PC-9 (cell line): ENCODE measurements at places on chromosomes 12 and 14.

DNA sequence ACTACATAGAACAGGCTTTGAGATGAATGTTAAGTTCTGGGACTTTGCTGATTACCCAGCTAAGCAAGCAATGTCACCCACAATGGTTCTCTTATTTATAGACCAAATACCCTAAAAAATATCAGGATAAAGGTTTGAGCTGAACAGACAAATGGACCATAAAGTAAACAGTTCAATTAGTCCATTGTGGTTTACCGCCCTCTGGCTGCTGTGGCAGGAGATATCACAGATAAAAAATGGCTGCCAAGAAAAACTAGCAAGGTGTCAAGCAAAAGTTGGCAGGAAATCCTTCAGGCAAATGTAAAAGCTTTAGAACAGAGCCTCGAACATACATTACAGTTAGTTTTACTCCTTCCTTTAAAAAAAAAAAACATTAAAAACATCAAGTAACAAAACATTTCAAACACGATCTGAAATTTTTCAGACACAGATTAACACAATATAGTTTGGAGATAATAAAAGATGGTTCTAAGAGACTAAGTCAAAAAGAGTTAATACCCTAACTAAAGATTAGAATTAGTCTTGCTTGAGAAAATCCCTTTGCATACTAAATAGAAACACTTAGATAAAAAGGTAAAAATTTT lies 41.3 kb downstream of the MED13L start:
- no peak overlapping the region; the same call in 1 of the 2 replicates for H3K27ac ChIP-seq
- no peak overlapping the region for H3K4me3 ChIP-seq
- H3K27me3 ChIP-seq = no peaks in the 10 kb centered on the region
- H3K4me1 ChIP-seq = peaks cover 9% of the 10 kb centered on the region; the same call in 1 of the 2 replicates
- no peaks in the 10 kb centered on the region for H3K36me3 ChIP-seq
- DNase-seq = peak; percentile 11

DNA sequence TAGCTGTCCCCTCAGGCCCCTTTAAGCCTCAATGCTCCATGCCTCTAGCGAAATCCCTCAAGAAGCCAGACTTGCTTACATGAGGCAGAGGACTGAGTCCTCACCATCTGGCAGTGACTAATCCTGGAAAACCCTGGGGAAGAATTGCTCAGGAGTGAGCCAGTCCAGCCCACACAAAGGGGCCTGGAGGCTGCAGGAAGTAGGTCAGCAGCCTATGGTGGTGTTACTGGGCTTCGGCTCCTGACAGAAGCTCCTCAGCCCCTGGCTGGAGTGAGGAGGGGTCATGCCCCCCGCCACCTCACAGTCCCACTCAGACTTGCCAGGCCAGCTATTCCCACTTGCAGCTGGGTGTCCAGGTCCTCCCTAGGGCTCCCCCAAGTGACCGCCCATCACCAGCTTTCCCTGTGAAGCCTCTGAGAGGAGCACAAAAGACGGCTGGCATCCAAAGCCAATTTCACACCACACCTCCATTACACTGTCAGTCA lies 250.5 kb downstream of the DPF3 start:
- H3K4me1 ChIP-seq = no peaks in the 10 kb centered on the region
- no peak overlapping the region for H3K4me3 ChIP-seq
- no peaks in the 10 kb centered on the region for H3K36me3 ChIP-seq
- H3K27me3 ChIP-seq = peaks cover 29% of the 10 kb centered on the region

- H3K27me3 ChIP-seq = peaks cover 45% of the 10 kb centered on the region
- H3K4me1 ChIP-seq = no peaks in the 10 kb centered on the region
- DNase-seq = no peak
- H3K27ac ChIP-seq = no peak overlapping the region
- H3K4me3 ChIP-seq = no peak overlapping the region
Observed at GRCh38 chr12:113983265-113983664, 17.1 kb upstream of the RBM19 start.

GRCh38 chr12:20453756-20454310 lies 85.5 kb downstream of the PDE3A start:
- no peak for DNase-seq
- no peak overlapping the region for H3K4me3 ChIP-seq
- no peak overlapping the region for H3K27ac ChIP-seq
- no peaks in the 10 kb centered on the region for H3K4me1 ChIP-seq

DNA sequence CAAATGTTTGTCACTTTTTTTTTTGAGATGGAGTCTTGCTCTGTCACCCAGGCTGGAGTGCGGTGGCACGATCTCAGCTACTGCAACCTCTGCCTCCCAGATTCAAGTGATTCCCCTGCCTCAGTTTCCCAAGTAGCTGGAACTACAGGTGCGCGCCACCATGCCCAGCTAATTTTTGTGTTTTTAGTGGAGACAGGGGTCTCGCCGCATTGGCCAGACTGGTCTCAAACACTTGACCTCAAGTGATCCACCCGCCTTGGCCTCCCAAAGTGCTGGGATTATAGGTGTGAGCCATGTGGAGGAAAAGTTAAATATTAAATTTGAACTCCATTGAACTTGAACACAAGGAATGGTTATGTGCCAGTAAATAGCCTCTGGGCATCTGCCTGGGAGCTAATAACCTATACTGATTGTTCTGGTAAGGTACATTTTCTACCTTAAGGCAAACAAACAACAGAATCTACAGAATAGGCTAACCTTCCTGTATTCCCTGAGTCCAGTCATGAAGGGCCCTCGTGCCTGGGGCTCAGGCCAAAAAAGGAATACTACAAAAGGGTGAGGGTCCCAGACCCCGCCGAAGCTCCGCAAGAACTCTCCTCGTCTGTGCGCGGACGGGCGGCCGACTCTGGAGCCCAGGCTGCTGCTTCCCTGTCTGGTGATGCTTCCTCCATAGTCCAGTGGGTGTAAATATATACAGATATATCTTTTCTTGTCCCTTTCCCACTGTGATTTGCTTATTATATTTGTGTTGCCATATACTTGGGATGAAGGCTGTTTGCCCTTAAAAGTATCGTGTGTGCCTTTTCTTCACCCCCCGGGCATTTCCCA lies 74.0 kb upstream of the EIF5 start:
- H3K4me3 ChIP-seq = peak overlapping the region; percentile 58
- peaks cover 50% of the 10 kb centered on the region for H3K4me1 ChIP-seq
- no peaks in the 10 kb centered on the region for H3K36me3 ChIP-seq

GRCh38 chr14:75625034-75625433 lies 35.6 kb downstream of the ERG28 start:
- H3K4me3 ChIP-seq = no peak overlapping the region
- DNase-seq = no peak
- H3K36me3 ChIP-seq = no peaks in the 10 kb centered on the region
- H3K27me3 ChIP-seq = no peaks in the 10 kb centered on the region

DNA sequence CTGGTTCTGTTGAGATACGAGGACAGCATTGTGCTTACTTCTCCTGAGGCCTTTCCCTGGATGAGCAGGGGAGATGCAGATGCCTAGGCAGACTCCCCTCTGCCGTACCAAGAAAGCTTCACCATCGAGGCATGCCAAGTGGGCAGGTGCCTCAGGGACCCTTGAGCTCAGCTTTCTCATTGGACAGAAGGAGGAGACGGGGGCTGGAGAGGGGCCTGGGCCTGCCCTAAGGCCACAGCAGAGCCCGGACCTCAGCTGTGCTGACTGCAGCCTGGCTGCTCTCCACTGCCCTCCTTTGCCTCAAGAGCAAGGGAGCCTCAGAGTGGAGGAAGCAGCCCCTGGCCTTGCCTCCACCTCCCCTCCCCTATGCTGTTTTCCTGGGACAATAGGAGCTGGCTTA lies 23.4 kb downstream of the SERPINA1 start:
- DNase-seq = no peak
- H3K4me1 ChIP-seq = no peaks in the 10 kb centered on the region
- H3K4me3 ChIP-seq = no peak overlapping the region
- peaks cover 10% of the 10 kb centered on the region for H3K27me3 ChIP-seq
- no peak overlapping the region for H3K27ac ChIP-seq

DNA sequence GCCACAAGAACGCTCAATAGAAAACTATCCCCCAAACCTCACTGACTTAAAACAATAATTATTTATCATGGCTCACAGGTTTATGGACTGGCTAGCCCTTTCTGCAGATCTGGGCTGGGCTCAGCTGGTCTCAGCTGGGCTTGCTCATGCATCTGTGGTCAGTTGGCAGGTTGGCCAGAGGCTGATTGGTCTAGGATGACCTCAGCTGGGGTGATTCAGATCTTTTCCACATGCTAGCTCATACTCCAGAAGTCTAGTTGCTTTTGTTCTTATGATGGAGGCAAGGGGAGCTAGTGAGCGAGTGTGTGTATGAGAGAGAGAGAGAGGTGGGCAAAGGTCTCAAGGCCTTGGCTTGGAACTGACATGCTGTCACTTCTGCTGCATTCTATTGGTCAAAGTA lies 181.2 kb upstream of the NRXN3 start:
- no peaks in the 10 kb centered on the region for H3K36me3 ChIP-seq
- no peak overlapping the region for H3K27ac ChIP-seq
- no peak for DNase-seq
- H3K4me3 ChIP-seq = no peak overlapping the region

GRCh38 chr14:74155287-74155686 lies 70.5 kb downstream of the LIN52 start:
- no peaks in the 10 kb centered on the region for H3K4me1 ChIP-seq
- no peaks in the 10 kb centered on the region for H3K27me3 ChIP-seq
- no peaks in the 10 kb centered on the region for H3K36me3 ChIP-seq
- no peak overlapping the region for H3K27ac ChIP-seq
- DNase-seq = no peak
- no peak overlapping the region for H3K4me3 ChIP-seq

- no peak for DNase-seq
- no peaks in the 10 kb centered on the region for H3K4me1 ChIP-seq
- H3K27me3 ChIP-seq = peaks cover 3% of the 10 kb centered on the region; the same call in 1 of the 2 replicates
- H3K27ac ChIP-seq = no peak overlapping the region
Observed at GRCh38 chr14:58861586-58861985, 223.8 kb downstream of the DACT1 start.

DNA sequence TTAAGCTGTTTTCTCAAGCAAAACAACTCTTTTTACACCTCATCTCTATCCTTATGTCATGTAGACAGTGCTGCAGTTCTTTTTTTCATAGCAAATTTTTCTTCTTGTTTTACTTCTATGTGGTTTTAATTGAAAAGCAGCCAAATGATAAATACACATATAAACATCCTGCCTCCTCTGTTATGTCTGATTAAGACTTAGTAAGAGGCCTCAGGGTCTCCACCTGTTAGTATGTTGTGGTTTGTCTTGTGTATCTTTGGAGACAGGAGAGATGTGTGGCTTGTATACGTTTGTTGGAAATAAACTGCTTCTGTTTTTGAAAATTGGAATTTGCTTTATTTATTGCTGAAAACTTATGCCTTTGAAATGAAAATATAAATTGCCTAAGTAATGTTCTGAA lies 32.0 kb downstream of the PEX5 start:
- no peaks in the 10 kb centered on the region for H3K36me3 ChIP-seq
- no peak overlapping the region for H3K4me3 ChIP-seq
- no peak overlapping the region for H3K27ac ChIP-seq
- H3K4me1 ChIP-seq = no peaks in the 10 kb centered on the region

GRCh38 chr12:95963096-95963495 lies 20.0 kb downstream of the AMDHD1 start:
- H3K27me3 ChIP-seq = no peaks in the 10 kb centered on the region
- no peak overlapping the region for H3K4me3 ChIP-seq
- no peak for DNase-seq
- H3K36me3 ChIP-seq = no peaks in the 10 kb centered on the region

DNA sequence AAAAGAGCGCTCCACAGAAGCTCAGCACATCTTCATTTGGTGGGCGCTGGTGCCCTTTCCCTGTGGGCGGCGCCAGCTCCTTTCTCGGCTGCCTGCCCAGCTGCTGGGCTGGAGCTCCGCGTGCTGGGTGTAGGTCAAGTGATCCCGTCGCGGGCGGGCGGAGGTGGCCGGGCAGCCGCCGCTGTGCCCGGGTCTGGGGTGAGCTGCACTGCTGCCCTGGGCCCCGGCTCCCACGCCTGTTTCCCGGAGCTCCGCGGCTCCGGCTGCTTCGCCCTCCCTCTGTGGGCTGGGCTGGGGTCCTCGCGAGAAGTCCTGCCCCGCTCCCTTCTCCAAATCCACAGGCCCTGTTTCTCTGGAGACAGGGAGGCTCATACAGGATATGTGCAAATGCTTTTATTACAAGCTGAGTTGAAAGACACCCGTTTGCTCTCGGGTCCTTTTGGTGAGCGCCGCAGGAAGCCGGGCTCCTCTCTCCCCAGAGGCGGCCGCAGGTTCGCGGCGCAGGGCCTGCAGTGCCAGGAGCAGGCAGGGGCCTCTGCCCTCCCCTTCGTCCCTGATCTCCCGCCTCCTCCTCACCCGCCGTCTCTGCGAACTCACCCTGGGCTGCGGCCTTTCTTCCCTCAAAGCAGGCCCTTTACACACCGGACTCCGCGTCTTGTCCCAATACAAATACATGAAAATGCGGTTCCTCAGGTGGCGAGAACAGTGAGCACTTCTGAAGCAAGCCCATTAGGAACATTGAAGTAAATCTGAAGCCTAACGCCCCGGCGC lies 67.8 kb upstream of the CAPRIN2 start:
- no peaks in the 10 kb centered on the region for H3K36me3 ChIP-seq
- H3K4me1 ChIP-seq = no peaks in the 10 kb centered on the region
- DNase-seq = peak; percentile 61
- no peak overlapping the region for H3K4me3 ChIP-seq
- no peak overlapping the region for H3K27ac ChIP-seq
- no peaks in the 10 kb centered on the region for H3K27me3 ChIP-seq

DNA sequence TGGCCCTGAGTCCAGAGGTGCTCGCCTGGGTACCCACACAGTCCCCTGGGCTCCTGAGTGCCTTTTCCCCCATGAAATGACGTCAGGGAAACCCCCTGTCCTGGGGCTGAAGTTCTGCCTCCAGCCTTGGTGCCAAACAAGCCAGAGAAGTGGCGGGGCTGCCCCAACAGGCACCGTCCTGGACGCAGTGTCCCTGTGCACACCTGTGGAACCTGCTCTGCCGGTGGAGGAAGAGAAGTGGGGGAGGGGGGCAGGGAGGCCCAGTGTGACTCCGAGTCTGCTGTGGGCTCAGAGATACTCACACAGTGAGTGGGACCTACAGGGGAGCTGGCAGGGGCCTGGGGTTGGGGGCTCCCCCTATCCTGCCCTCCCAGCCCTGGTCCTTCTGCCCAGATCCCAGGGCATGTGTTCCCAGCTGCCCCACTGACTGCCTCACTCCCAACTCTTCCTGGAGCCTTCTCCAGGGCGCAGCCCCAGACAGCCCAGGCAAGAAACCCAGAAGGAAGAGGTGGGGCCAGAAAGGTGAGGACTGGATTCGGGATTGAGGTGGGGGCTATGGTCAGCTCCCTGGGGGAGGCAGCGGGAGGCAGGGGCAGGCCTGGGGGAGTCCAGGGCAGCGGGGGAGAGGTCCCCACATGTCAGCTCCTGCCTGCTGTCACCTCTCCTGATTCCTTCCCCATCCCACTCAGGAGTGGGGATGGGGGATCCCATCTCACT lies 24.7 kb downstream of the CCDC85C start:
- peak overlapping the region; percentile 95 for H3K27ac ChIP-seq
- peaks cover 66% of the 10 kb centered on the region for H3K4me1 ChIP-seq
- H3K36me3 ChIP-seq = no peaks in the 10 kb centered on the region
- no peaks in the 10 kb centered on the region for H3K27me3 ChIP-seq

- H3K4me3 ChIP-seq = peak overlapping the region; percentile 87
- no peak overlapping the region for H3K27ac ChIP-seq
- peak; percentile 37 for DNase-seq
- no peaks in the 10 kb centered on the region for H3K27me3 ChIP-seq
- peaks cover 11% of the 10 kb centered on the region; the same call in 1 of the 2 replicates for H3K4me1 ChIP-seq
Observed at GRCh38 chr12:123532808-123533649, 490 bp downstream of the RILPL1 start.
